Cardiac muscle cell (in vitro differentiated cells and primary cell): ENCODE measurements at places on chromosomes 1 and 21. TPM values are rescaled to one million over a fixed set of nuclear protein-coding genes. Genes with fewer than 3 reads are reported as not detected.
A peak's percentile ranks its signal among the peaks of the same experiment; 100 is the strongest.

- peak; percentile 40 for DNase-seq
- H3K36me3 ChIP-seq, result no peaks in the 10 kb centered on the region
- H3K27me3 ChIP-seq, result no peaks in the 10 kb centered on the region
- H3K27ac ChIP-seq, result no peak overlapping the region
These were observed 33.9 kb downstream of the DNAJC6 start for GRCh38 chr1:65343286-65343685.

DNA sequence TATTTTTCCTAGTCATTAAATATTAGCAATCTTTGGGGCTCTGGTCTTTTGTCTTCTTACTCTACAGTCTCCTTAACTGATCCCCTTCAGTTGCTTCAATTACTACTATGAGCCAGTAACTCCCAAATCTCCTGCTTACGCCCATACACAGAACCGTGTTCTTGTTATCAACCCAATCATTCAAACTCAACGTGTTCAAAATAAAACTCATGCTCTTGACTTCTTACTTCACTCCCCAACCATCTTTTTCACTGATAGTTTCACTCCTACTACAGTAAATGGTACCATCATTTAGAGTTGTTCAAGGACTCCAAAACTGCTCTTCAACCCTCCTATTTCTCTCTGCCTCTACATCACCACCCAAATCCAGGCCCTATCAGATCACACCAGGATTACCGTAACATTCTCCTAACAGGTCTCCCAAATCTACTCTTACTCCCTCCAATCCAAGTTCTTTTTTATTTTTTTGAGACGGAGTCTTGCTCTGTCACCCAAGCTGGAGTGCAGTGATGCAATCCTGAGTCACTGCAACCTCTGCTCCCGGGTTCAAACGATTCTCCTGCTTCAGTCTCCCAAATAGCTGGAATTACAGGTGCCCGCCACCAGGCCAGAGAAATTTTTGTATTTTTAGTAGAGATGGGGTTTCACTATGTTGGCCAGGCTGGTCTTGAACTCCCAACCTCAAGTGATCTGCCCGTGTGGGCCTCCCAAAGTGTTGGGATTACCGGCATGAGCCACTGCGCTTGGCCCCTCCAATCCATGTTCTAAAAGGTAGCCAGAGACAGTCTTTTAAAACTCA lies 3.0 kb downstream of the YARS1 start:
- H3K27ac ChIP-seq, result no peak overlapping the region
- no peaks in the 10 kb centered on the region for H3K27me3 ChIP-seq
- peaks cover 56% of the 10 kb centered on the region for H3K4me1 ChIP-seq

DNA sequence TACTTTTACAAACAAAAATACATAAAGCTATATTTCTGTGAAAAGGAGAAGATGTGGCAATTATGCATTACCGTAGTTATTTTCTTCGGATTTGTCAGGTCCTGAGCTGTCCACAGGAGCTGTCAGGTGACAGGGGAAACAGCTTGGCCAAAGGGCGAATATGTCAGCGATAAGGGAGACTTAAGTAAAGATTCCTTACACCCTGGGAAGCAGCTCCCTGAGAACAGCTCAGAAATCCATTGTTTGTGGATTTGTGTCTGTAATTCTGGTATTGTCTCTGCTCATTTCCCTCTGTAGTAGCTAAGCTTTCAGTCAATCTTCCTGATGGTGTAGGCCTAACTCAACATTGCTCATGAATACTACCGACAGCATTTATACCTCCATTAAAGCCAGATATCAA lies 7.1 kb upstream of the CD34 start:
- H3K4me1 ChIP-seq, result peaks cover 14% of the 10 kb centered on the region
- H3K4me3 ChIP-seq, result no peak overlapping the region
- no peak for DNase-seq
- peaks cover 23% of the 10 kb centered on the region for H3K27me3 ChIP-seq
- H3K36me3 ChIP-seq, result no peaks in the 10 kb centered on the region

- H3K4me3 ChIP-seq, result no peak overlapping the region
- H3K36me3 ChIP-seq, result no peaks in the 10 kb centered on the region
- DNase-seq, result no peak
- H3K4me1 ChIP-seq, result no peaks in the 10 kb centered on the region
- H3K27ac ChIP-seq, result no peak overlapping the region
These were observed 35.2 kb upstream of the NTPCR start for GRCh38 chr1:232915212-232915611.

DNA sequence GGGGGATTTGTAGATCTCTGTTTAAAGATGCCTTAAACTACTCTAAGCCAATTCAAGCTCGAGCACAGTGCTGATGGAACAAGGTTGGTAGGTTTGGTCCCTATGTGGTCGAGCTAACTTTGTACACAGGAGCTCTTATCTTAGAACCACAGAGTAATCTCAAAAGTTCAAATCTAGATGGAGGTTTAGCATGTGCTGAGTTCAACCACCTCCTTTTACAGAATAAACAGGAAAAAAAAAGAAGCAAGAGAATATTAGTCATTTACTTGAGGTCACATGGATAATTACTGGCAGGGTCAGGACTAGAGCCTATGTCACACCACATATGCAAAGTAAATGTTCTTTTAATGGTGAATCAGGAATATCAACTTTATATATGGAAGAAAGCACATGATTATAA lies 86.2 kb downstream of the DTL start:
- no peak overlapping the region for H3K27ac ChIP-seq
- H3K4me3 ChIP-seq, result no peak overlapping the region

ZBTB7B gene
- 25.5 and 25.6 TPM in 2 replicates for total RNA-seq

DNA sequence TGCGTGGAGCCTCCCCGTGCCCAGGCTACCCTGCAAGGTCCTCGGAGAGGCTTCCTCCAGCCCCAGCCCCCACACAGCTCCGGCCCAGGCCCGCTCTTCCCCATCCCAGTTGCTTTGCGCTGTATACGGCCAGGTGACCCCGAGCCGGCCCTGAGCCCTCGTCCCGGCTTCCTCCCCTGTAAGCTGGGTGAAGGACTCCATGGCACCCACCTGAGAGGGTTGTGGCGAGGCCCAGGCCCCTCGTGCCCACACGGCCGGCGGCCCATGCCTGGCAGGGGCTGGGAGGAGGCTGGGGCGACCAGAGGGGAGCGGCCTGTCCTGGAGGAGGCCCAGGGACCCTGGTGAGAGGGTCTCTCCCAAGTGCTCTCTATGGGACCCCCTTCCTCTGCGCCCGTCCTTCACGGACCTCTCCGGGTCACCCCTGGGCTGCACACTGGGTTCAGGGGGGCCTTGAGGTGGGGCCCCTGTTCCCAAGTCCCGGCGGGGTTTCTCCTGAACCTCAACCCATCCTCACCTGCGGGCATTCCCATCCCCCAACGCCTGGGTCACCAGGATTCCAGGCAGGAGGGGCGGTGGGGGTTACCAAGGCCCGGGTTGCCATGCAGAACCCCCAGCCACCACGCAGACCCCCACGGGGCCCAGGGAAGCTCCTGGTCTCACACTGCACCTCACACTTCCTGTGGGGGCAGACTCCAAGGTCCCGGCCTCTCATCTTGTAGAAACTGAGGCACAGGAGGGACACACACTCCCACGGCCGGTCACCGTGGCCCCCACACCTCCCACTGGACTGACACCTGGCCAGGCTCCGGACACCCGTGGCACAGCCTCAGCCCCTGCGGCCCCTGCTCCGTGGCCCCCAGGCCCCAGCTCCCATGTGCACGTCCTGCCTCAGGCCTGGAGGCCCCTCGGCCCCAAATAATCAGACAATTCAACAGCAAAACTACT lies 25.2 kb downstream of the COL6A1 start:
- DNase-seq, result no peak
- no peak overlapping the region for H3K4me3 ChIP-seq
- H3K4me1 ChIP-seq, result no peaks in the 10 kb centered on the region

GRCh38 chr1:63255153-63255552 lies 67.2 kb upstream of the FOXD3 start:
- H3K27ac ChIP-seq, result no peak overlapping the region
- DNase-seq, result peak; percentile 33
- no peak overlapping the region for H3K4me3 ChIP-seq
- H3K27me3 ChIP-seq, result no peaks in the 10 kb centered on the region
- H3K4me1 ChIP-seq, result no peaks in the 10 kb centered on the region
- no peaks in the 10 kb centered on the region for H3K36me3 ChIP-seq

SPRR1B gene
- not detected in 2 replicates for total RNA-seq

FLVCR1 gene
- 9.8 and 11.7 TPM in 2 replicates for total RNA-seq
